ENCODE measurements at places on chromosomes 1 and 21.

DNA sequence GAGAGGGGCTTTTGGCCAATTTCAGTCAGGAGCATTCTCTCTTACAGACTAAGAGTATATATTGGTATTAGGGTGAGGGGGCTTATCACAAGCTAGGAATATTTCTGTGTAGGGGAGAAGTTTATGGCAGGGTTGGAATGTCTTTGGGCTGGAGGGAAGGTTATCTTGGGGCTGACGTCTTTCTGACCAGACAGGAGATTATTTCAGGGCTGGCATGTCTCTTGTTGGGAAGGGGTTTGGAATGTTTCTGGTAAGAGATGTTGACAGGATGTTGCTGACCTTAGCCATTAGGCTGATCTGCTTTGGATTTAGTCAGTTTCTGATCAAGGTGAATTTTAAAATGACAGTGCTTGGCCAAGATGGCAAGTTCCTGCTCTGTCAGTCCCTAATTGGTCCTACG lies 17.8 kb upstream of the HSD3B1 start:
- no peak for DNase-seq

- DNase-seq: no peak
Measured at GRCh38 chr1:208030288-208031091, 119.6 kb upstream of the CD34 start.

DNA sequence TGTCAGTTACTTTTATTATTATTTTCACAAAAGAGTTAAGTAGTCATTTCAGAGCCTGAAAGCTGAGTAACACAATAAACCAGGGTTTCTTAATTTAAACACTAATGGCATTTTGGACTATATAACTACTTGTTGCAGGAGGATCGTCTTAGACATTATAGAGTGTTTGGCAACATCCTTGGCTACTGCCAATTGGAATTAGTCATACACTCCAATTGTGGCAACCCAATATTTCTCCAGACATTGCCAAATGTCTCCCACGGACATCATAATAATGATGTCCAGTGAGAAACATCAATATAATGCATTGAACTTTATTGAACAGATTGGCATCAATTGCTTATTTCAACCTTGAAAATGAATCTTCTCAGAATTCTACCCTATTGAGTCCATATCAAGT lies 441.9 kb upstream of the ADGRL4 start:
- DNase-seq: no peak

GRCh38 chr1:26991310-26992116 lies 2.0 kb upstream of the TRNP1 start:
- DNase-seq: no peak

GRCh38 chr1:233189526-233189925 lies 106.0 kb downstream of the PCNX2 start:
- no peak for DNase-seq

DNA sequence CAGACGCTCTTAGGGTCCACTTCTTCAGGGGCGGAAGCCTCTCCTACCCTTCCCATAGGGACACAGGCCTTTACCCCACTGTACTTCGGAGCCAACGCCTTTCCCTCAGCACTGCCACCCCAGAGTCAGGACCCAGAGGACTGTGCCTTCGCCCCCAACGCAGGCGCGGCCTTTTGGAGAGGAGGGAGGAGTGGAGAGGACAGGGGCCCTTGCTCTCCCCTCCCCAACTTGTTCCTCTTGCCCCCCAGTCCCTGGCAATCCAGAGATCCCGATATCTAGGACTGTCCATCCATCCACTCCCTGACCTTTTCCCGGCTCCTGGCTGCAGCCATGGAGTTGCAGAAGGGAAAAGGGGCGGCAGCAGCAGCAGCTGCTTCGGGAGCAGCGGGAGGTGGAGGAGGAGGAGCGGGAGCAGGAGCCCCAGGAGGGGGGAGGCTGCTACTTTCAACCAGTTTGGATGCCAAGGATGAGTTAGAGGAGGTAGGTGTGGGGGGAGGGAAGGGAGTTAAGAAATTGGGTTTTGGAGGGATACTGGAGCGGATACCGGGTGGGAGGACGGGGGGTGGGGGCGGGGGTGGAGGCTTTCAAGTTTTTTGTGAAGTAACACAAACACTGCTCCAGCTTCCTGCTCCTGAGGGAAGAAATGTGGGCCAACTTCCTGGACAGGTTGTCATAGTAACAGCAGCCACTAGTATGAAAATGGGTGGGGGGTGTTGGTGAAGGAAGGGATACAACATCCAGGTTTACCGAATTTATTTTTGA lies 636 bp downstream of the INTS3 start:
- no peak for DNase-seq

- no peak for DNase-seq
Measured at GRCh38 chr1:7386226-7387052, 384.7 kb upstream of the VAMP3 start.

- DNase-seq: no peak
Measured at GRCh38 chr1:100219883-100220282, 29.8 kb downstream of the DBT start.

DNA sequence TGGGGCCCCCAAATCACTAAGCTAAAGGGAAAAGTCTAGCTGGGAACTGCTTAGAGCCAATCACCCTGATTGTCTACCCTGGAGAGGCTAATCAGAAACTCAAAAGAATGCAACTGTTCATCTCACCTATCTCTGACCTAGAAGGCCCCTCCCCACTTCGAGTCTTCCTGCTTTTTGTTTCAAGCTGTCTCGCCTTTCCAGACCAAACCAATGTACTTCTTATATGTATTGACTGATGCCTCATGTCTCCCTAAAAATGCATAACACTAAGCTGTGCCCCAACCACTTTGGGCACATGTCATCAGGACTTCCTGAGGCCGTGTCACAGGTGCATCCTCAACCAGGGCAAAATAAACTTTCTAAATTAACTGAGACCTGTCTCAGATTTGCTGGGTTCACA lies 209.5 kb downstream of the APP start:
- no peak for DNase-seq

DNA sequence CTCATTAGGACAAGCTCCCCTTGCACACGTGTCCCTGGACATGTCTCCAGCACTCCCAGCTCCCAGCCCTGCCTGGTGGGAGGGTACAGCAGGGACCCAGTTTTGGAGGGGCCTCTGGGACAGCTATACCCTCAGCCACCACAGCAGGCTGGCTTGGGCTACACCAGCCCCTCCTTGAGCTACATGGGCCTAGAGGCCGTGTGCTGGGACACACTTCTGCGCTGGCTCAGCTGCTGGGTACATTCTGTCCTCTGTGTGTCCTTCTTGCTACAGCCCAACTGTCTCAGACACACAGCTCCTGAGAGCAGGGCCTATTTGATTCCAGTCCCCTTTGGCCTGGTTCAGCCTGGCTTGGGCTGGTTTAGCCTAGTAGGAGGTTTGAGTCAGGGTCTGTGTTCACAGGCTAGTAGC lies 26.7 kb downstream of the DMAP1 start:
- DNase-seq: no peak

- no peak for DNase-seq
Measured at GRCh38 chr1:157135070-157135469, 3.1 kb downstream of the ETV3 start.

GRCh38 chr1:221087919-221088318 lies 208.7 kb downstream of the HLX start:
- no peak for DNase-seq

DNA sequence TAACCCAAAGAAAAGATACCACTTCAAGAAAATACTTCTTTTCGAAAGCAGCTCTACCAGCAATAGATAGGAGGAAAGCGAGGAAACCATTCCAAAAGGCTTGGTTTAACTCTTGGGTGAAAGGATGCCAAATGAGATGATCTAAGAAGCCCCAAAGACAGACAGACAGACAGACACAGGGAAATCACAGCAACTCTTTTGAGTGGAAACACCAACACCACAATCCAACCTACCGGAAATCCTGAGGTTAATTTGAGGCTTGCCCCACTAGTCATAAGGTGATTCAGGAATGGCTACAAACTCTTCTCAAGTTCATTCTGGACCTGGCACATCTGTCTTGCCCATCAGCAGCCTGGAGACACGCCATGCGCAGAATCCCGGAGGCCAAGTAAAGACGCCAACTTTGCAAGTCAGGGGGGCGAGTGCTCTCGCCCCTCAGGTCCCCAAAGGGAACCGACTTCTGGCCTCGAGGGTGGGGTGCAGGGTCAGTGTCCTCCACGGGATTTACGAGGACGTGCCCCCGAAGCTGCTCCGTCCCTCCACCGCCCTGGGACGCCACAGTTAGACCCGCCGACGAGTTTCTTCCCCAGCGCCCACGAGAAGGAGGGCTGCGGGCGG lies 778 bp downstream of the EVI5 start:
- DNase-seq: peak; percentile 6

- DNase-seq: no peak
Measured at GRCh38 chr1:196858811-196859210, 29.0 kb upstream of the CFHR4 start.

- DNase-seq: no peak
Measured at GRCh38 chr1:173161510-173162221, 45.5 kb downstream of the TNFSF4 start.

DNA sequence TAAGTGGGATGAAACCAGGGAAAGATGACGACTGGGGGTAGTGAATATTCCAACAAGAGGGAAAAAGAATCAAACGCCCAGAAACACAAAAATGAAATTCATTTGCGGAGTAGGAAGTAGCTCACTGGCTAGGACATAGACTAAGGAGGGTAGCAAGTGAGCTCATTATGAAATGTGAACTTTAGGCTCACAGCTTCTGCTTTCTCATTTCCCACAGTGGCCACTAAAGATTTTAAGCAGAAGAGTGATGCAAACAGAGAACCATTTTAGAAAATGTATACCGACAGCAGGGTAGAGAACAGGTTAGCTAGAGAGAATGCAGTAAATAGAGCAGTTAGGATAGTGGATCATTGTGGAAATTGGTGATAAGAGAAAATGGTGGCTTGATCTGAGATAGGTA lies 3.5 kb downstream of the CD48 start:
- no peak for DNase-seq

DNA sequence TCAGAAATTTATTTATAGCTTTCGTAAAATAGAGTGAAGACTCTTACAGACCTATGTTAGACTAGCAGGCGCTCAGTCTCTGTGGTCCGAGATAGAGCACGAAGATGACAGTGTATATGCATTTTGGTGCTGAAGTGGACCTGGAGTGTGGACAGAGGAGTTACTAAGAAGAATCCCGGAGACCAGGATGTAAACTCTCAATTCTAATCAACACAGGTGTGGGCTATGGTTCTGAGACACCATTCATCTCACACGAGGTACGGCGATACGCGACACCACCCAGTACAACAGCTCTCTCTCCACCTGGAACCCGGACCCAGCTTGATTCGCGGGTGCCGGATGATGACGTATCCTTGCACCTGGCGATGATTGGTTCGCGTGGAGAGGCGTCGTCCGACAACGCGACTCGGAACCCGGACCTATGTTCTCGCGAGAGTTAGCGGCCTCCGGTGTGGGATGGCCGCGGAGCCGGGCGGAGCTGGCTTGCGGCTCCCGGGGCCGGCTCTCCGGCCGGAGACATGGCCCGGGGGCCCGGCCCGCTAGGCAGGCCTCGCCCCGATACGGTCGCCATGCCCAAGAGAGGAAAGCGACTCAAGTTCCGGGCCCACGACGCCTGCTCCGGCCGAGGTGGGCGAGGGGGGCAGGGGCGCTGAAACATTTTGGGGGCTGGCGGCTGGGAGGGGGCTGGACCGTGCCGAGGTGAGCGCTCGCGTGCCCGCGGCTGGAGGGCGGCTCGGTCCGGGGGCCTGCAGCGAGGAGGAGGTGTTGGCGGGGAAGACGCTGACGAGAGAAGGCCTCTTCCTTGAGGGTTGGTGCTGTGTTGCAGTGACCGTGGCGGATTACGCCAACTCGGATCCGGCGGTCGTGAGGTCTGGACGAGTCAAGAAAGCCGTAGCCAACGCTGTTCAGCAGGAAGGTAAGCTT lies at the start of gene TMEM183A:
Gene TMEM183A (plus strand): TSS at position 427 of the 924 bp plus-strand sequence. CDS start 92 bp downstream, at position 519.
- peak; percentile 94 for DNase-seq

GRCh38 chr1:198122693-198123092 lies 34.1 kb upstream of the NEK7 start:
- no peak for DNase-seq

- DNase-seq: peak; percentile 30
Measured at GRCh38 chr1:192809307-192810252, 741 bp downstream of the RGS2 start.

GRCh38 chr1:66606362-66607065 lies 72.6 kb downstream of the SGIP1 start:
- no peak for DNase-seq

DNA sequence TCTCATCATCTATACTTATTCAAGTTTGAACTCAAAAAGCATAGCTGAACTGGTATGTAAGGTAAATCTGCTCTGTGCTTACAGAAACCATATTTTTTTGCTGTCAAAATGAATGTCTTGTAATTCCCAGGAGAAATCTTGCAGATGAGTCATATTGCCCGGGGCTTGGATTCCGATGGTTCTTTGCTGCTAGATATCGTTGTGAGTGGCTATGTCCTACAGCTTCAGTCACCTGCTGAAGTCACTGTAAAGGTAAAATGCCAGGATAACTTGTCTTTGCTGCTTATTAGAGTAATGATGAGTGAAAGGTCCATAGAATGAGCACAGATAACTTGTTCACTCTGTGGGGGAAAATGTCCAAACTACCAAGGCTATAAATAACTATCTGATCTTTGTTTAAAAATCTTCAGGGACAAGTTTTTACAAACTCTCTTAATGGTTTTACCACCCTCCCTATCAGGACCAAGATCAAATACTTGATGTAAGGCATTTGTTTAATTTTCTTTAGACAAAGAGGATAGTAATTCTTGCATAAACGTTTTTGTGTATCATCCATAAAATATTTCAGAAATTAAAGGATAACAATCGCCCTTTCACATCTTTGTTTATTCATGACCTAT lies 222.3 kb downstream of the TPR start:
- no peak for DNase-seq

DNA sequence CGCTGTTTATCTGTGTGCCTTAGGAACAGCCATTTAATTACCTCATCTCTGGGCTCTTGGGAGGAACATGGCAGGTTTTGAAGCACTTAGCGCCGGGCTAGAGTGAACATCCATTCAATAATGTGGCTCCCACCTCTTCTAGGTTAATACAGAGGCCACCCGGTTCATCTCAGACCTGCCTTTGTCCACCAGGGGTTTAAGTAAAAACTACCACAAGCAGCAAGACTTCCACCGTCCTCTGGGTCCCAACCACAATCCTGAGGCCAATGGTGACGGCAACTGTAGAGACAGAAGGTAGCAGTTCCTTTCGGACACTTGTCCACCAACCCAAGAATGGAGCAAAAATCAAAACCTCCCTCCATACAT lies 924 bp upstream of the DDOST start:
- DNase-seq: no peak

DNA sequence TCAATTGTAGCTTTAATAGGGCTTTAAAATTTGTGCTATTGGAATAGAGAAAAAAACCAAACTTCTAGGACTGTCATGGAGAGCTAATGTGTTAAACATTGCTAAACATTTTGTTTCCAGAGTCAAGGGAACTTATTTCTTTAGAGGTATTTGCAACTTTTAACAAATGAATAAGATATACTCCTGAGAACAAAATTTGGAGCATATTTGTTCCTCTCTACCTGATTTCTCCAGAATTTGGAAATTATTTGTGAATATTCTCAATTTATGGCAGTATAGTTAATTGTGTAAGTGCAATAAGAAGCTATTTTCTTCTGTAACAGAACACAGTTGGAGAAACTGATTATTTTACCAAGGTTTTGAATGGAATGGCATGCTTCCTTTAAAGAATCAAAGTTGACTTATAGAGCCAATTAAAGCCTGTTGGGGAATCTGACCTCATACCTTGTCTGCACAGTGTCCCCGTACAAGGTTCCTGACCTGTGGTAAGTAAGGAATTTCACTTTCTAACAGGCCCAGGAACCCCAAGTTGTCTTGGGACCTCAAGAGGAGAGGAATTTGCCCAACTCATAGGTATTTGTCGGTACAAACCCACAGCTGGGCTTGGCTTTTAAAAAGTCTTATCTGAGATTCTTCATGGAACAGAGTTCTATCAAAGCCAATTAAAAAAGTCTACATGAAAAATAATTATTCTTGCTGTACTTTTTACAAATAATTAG lies 72.6 kb upstream of the CSF1 start:
- DNase-seq: no peak

Data from T follicular helper cell (primary cell).